Occipital lobe (tissue), 3 donors: ENCODE measurements at places on chromosomes 7 and 10. TPM values are rescaled to one million over a fixed set of nuclear protein-coding genes. Genes with fewer than 3 reads are reported as not detected.

DNA sequence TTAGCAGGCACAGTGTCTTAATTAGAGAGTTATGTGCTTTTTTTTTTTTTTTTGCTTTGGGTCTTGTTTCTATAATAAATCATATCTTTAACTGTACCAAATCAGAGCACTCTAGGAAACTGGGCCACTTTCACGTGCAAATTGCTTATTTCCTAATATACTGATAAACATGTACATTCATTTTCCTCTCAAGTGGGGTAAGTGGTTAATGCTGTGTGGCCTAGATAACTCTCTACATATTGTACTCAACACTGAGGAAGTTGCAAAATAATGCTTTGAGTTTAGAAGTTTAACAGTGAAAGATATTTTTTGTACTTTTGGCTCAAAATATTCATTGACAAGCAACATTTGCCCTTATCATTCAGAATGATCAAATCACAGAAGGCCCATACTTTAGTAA is 115.9 kb upstream of the IFRD1 start:
- no peak for DNase-seq

DNA sequence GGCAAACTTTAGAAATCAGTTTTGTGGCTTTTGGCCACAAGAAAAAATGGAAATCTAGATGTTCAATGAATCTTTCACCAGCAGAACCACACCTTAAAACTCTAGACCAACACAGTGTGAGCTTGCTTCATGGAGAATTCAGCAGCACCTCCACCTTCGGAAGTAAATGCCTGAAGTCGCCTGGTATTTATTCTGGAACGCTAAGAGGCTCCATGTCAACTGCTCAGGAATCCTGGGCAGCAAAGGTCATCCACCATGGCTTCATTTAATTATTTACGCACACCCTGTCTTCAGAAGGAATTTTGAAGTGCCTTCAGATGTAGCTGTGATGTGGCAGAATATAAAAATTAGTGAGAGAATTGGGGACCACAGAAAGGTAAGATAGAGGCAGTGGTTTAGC is 167.7 kb downstream of the GFRA1 start:
- DNase-seq: no peak

GRCh38 chr7:139490130-139490529 is 6.7 kb upstream of the KLRG2 start:
- no peak for DNase-seq

SPDYE16 gene
- not detected for total RNA-seq

DNA sequence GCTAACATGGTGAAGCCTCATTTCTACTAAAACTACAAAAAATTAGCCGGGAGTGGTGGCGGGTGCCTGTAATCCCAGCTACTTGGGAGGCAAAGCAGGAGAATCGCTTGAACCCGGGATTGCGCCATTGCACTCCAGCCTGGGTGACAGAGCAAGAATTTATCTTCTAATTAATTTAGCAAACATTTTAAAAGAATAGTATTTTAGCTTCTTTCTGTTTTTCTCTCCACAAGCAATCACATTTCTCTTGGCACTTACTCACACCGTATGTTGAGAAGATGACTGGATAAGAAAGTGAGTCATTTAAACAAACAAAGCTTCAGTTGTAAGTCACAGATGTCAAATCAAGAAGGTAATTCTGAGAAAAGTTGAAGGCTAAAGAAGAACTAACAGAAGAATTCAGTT is 264.0 kb downstream of the ARL4A start:
- DNase-seq: no peak

- DNase-seq: no peak
Measured at GRCh38 chr7:99576251-99576650, 17.8 kb downstream of the ZNF655 start.

DNA sequence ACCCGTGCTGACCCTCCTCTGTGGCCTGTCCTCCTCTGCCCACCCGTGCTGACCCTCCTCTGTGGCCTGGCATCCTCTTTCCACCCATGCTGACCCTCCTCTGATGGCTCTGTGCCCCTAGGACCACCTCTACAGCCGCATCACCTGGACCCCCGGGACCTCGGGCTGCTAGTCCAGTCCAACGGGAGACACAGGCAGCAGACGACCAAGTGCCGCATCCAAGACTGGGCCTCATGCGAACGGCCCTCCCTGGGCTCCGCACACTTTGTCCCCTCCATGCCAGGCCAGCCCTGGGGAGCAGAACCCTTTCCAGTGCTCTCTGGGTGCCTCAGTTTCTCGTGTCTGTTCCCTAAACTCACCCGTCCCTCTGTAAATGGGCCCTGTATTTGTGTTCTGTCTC is 107.2 kb upstream of the RNF32 start:
- no peak for DNase-seq

ECD gene
- total RNA-seq: 28.7 TPM

DLX5 gene
- total RNA-seq: 3.4 TPM

DNA sequence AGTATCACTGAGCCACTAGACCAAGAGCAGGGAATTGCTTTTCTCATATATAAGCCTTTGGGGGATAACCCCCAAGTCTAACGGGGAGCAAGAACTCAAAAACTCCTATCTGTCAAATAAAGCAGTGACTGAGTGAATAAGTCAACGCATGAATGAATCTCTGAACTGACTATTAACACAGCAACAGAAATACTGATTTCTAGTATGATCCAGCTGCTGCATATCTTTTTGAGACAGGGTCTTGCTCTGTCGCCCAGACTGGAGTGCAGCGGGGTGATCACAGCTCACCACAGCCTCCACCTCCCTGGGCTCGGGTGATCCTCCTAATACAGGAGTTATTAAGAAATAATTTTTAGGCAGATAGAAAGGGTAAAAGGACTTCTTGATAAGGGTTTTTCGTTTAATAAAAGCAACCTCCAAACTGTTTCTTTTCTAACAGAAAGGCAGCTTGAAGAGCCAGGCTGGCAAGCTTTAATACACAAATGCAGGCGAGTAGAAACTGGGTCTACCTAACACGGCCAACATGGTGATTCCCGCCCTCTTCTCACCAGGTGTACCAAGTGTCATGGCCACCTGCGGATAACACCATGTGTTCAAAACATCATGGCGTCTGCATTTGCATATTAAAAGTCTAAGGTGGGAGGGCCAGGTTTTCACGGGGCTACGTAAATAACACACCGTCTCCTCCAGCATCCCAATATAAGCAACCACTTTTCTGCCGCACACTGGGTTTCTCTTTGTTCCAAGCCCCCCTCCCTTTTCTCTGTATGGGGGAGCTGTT is 631.9 kb downstream of the PARD3 start:
- DNase-seq: no peak

FRMPD2 gene
- total RNA-seq: 3.3 TPM

- no peak for DNase-seq
Measured at GRCh38 chr7:111384065-111384891, 178.0 kb downstream of the IMMP2L start.

NFE2L3 gene
- total RNA-seq: 19.2 TPM

- DNase-seq: peak; percentile 79
Measured at GRCh38 chr7:80134536-80135308, at the start of gene GNAI1. Gene GNAI1 (plus strand): TSS chr7:80134831. CDS start chr7:80135161, 330 bp downstream.

- DNase-seq: no peak
Measured at GRCh38 chr7:137789215-137789882, 57.4 kb downstream of the DGKI start.

RNLS gene
- total RNA-seq: 2.8 TPM

- peak; percentile 13 for DNase-seq
Measured at GRCh38 chr10:46255801-46256747, 30.7 kb upstream of the ANTXRL start.

DNA sequence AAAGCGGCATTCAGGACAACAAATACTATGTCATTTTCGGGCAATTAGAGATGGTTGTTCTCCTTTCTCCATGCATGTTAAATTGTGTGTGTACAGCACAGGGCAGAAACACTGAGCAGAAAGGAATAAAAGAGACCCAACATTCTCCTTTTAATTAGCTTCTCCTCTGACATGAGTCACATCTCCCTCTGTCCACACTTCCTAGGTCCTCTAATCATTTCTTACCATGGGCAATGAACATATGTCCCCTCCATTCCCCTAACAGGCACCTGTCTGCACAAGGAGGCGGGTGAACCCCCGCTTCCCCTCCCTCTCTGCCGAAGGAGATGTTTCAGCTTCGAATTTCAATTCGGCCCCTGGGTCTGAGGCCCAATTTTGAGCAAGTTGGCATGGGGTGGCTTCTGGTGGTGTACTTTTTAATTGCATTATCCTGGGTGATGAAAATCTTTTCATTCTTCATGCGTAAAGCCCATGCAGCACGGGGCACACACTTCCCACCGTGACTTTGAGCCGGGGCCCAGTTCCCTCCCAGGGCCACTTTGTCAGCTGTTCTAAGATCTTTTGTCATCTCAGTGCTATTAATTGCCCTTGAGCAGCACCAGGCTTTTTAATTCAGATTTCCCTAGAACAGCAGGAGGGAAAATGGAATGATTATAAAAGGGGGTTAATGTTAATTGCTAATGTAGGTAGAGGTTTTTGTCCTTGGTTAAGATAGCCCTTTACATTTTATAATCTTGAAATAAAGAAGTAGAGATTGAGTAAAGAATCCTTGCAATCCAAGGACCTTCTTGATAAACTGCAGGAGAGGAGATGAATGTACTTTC is 219.5 kb upstream of the NRP1 start:
- DNase-seq: no peak
